Left forelimb (tissue), 1 donor: ENCODE measurements at places on chromosomes 3 and 15.

DNA sequence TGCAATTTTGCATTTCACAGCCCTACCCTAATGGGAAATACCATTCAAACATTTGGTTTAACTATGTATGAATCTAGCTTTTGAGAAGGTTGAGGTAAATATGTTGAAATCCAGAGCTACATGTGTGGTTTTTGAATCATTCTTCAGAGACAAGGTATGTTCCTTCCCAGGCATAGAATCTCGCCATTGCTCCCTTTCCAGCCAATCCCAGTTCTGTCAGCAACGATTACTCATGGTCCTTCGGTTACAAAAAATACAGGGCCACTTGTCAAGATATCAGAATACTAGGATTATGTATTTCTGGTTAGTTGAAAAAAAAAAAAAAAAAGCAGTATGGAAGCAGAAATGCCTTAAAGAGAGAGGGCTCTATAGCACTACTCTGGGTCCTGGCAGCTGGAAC lies 182.4 kb downstream of the RBMS3 start:
- DNase-seq = no peak

DNA sequence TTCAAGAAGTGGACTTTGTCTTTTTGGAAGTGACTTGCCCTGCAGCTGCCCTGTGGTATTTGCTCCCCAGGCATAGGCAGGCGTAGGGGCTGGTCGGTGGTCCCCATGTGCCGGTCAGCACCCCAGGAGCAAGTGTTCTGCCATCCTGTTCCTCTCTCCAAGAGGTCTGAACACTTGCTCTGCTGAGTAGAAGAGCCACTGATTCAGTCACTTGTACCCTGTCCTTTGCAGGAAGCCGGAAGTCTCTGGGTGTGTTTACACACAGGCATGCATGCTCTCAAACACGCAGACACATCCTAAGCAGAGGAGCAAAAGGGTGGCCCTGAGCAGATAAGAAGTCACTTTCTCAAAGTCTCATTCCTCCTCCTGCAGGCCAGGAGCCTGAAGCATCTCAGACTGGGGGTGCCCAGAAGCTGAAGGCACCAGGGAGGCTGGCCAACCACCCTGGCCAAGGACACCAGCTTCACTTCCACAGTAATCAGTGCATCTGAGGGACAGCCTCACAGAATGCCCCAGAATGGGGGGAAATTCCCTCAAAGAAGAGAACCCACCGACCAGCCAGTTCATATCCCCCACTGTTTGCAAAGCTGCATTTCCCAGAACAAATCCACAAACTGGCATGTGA lies 88.7 kb upstream of the POMGNT2 start:
- no peak for DNase-seq

- DNase-seq = no peak
Measured at GRCh38 chr3:50336452-50337174, 4.0 kb downstream of the RASSF1 start.

DNA sequence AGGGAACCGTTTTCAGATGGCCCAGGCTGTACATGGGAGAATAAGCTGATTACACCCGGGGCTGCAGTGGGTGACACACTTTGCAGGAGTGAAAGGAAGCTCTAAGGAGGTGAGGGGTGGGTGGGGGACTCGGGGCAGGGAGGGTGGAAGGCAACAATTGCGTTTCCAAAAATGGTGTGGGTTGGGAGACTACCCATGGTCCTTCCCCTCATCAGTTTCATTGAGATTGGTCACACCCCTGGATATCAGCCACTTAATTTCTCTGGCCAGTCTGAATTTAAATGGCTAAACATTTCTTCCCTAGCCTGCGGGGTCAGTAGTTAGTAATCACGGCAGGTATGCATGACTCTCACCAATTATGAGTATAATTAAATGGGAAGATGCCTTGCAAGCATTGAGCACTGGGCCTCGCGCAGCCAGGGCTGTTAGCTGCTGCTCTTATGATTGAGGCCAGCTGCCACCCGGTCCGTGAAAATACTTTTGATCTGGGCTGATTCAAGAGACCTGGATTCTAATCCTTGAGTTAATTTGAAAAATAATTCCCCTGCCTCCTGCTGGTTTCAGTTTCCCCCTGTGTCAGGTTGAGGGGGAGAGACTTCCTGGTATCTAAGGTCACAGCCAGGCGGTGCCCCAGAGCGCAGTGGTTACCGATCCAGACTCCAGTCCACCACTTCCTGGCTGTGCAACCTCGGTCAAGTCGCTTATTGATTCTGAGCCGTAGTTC lies 23.3 kb downstream of the SLC6A6 start:
- DNase-seq = no peak

DNA sequence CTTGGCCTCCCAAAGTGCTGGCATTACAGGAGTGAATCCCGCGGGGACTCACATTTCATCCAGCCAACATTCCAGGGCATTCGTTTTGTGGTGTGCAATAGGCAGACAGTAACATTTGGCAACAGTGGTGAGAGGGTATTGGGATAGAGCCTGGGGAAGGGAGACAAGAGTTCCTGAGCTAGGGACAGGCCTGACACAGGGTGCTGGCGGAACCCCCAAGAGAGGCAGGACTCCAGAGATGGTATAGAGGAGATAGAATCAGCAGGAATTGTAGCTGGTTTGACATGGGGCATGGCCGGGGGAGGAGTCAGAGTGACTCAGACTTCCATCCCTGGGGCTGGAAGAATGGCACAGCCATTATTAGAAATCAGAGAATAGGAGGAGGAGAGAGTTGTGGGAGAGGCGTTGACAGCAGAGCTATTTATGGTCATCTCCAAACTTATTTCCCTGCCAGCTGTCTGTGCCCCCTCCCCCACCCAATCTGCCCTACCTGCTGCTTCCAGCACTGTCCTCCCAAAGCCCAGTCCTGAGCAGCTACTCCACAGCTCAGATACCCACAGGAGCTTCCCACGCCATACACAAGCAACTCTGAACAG lies 4.4 kb upstream of the IDH2 start:
- DNase-seq = no peak

DNA sequence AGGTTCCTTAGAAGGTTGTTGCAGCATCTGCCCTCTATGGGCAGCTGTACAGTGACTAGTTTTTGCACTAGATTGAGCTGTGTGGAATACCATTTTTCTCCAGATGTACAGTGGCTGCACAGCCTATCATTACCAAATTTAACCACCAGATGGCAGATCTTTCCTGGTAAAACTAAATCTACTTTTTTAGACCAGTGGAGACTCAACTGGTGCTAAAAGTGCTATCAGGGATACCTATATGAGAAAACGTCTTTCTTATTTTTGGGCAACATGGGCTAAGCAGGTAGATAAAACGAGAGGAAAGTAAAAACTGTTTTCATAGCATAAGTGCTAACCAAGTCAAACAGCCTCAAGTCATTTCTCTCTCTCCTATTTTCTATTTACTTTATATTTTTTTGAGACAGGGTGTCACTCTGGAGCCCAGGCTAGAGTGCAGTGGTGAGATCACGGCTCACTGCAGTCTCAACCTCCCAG lies 21.2 kb downstream of the IGSF10 start:
- DNase-seq = no peak

DNA sequence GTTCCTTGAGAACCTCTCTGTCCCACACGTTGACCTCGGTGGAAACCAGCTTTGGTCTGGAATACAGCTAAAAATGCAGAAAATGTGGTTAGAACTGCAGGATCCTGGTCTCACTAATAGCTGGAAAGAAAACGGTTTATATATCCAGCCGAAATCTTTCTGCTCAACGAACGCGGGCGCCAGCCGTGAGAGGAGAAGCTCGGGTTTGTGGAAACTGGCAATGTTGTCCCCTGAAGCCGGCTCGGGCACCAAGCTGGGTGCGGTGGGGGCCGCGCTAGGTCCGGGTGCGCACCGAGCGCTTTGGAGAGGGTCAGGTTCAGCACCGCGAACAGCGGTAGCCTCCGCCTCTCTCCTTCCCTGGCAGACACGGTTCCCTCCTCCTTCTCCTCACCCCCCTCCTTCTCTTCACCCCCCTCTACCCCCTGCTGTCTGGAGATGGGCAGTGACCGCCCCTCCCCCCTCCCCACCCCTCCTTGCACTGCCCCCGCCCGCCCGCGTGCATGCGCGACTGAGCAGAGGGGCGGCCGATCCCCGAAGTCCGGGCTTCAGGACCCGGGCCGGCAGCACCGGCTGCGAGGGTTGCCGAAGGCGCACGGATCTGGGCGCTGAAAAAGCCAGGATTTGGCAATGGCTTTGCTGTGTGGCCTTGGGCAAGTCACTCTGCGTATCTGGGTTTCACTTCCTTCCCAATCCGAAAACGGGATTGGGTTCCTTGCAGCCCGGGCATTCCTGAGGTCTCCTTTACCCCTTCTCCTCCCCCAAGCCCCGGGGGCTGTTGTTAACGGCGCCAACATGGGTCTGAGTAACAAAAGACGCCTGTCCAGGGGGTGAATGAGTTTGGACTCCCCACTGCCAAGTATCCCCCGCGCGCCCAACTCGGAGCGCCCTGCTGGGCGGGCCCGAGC lies at the start of gene SKOR1:
SKOR1 (plus strand) TSS at position 534 of the 905 bp plus-strand sequence; CDS start at position 628, 94 bp downstream.
- no peak for DNase-seq

DNA sequence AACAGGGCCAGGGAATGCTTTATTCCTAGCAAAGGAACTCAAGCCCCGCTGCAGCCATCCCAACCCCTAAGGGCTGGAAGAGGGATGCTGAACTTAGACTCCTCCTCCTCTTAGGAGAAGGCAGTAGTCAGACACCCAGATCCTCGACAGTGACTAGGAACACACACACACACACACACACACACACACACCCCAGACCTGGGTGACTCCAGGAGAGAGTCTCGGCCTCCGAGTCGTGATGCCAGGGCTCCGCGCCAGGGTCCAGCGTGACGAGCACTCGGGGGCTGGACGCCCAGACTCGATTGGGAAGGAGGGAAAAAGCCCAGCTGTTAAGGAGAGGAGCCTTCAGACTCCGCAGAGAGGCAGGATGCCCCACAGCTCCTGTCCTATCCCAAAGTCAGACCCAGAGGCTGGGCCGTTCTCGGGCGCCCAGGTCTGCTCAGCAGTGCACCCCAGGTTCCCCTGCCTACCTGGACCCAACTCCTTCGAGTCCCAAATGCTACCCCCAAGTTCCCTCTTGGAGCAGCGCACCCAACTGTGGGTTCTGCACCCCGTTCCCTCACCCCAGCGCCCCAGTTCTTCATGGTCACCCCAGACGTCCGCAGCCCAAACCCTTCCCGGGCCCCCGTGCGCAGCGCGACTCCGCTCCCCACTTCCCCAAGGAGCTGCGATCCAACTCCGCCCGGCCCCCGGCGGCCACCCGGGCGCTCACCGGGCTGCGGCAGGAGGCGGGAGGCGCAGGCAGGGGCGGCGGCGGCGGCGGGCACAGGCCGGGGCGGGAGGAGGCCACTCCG lies 421 bp downstream of the BMF start:
- DNase-seq = no peak

- no peak for DNase-seq
Measured at GRCh38 chr15:35107122-35107521, 22.0 kb upstream of the NANOGP8 start.

DNA sequence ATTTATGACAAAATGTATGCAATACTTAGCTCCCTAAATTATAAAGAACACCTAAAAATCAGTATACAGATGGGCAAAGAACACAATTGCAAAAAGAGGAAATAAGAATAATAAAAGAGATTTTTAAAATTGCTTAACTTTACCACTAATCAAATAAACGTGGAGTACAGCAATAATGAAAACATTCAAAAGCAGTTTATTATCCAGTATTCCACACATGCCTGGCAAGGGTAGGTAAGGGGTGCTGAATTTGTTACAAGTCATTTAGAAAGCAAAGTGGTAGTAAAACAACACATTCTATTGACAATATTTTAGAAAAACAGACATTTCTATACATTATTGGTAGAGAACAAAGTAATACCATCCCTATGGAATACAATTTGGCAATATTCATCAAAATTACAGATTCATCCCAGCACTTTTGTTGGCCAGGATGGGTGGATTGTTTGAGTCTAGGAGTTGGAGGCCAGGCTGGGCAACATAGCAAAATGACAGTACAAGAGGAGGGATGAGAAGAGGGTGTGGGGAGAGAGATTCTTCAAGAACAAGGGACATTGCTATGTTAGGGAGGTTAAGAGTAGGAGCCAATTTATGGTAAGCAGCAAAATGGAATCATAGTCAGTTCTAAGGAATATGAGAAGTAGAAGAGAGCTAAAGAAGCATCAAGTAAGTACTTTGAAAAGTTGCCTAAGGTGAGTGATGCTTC lies 3.7 kb upstream of the ACKR4 start:
- no peak for DNase-seq

- DNase-seq = no peak
Measured at GRCh38 chr3:139434764-139435307, 41.5 kb downstream of the RBP2 start.

GRCh38 chr15:46296797-46297196 lies 662.0 kb downstream of the SQOR start:
- DNase-seq = no peak

DNA sequence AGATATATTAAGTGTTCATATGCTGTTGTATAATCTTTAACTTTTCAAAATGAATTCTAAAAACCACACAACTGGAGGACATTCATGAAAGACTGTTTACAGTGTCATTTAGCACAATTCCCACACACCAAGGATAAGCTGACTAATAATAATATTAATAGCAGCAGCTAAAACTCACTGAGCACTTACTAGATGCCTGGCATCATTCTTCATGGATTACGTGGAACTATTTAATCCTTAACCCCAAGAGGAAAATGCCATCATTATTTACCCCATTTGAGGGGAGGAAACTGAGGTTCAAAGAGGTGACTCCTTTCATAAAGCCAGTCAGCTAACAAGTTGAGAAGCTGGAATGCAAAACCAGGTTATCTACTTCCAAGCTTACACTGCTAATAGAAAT lies 77.0 kb downstream of the TMEM108 start:
- DNase-seq = no peak

DNA sequence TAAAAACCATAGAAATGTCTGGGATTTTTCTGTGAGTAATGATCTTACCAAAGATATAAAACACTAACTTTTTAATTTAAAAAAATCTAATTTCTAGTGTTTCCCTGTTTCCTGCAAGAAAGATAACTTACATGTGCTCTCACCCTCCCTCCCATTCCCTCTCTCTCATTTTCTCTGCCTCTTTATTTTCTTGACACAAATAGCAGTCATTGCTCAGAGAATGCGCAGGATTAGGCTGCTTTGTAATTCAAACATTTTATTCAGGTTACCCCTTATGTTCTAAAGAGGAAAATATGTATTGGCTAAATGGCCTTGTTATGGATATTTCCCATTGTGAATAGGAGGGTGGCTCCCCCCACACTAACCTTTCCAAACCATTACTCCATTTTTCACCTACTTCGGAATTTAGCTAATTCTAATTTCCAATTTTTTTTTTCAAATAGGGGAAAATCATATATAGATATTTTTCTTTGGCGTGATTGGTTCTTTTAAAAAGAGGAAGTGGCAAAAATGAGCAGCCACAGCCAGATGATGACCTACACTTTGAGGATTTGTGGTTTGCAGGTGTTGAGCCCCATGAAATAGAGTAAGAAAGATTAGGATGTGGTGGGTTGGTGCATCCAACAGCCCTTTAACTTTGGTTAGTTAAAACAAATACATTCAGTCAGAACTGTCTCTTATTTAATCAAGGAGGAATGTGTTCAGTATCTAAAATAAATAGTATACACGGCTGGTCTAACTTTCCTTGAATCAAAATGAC lies 554.4 kb downstream of the IGSF11 start:
- DNase-seq = no peak

- DNase-seq = no peak
Measured at GRCh38 chr15:90834626-90835025, 33.8 kb upstream of the FURIN start.

- DNase-seq = no peak
Measured at GRCh38 chr15:58438956-58439355, 7.2 kb downstream of the LIPC start.
